DMS79 treated with DMSO at 0.1 percent for 48 hours (cell line): ENCODE measurements at places on chromosomes 4 and X.

DNA sequence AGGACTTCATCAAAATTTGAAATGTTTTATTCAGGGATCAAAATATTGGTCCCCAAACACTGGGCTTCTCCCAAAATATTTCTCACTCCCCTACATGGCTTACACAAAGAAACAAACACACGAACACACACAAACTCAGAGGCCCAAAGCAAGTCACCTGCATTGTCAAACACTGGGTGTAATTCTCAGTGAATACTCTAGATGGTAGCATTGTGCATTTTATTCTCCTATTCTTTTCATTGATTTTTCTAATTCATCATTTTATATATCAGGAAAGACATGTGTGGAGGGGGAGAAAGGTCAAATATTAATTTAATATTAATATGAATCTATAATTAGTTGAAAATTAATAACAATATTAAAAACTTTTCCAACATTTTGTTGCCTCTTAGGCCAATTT is 72.3 kb upstream of the TNMD start:
- DNase-seq = no peak

DNA sequence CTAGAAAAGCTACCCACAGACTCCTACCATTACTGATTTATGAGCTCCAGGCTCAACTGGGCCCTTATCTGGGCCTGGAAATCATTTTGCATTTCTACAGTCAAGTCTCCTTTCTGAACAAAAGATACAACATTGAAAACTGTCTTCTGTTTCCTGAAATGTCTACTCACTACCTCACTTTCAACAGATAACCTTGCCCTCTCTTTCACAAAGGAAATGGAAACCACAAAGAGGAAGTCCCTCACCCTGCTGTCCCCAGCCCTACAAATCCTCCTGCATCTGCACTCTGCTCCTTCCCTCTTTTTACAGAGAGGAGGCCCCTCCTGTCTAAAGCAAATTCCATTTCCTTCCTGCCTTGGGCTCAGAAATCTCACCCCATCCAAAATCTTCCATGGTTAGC is 24.8 kb upstream of the CYBB start:
- no peak for DNase-seq

- no peak for DNase-seq
These were observed 79.3 kb upstream of the C4orf50 start for GRCh38 chr4:6097581-6097980.

DNA sequence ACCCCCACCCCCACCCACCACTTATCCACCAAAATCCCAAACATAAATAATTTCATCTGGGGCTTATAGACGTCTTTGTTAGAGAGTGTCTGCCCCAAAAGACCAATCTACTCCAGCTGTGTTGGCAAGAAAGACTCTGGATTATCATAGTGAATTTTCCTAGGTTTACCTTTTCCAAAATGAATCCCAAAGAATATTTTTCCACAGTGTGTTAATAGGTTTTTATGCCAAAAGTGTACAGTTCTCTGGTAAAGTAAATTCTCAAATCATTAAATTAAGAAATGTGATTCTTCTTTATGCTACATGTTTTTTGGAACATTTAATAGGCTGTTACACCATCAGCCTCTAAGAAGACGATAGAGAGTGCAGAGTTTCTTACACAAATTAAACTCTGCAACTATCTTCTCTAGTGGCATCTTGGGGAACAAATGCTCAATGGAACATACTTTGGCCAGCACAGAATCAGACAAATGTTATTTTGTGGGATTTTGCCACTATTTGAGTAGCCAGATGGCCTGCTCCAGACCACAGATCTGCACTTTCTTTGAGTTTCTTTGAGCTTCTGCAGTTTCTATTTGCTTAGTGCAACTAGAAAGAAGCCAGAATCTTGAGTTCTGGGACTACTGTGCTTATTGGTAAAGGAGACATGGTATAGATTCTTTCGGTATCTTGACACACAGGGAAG is 206.0 kb downstream of the KIT start:
- DNase-seq = no peak

DNA sequence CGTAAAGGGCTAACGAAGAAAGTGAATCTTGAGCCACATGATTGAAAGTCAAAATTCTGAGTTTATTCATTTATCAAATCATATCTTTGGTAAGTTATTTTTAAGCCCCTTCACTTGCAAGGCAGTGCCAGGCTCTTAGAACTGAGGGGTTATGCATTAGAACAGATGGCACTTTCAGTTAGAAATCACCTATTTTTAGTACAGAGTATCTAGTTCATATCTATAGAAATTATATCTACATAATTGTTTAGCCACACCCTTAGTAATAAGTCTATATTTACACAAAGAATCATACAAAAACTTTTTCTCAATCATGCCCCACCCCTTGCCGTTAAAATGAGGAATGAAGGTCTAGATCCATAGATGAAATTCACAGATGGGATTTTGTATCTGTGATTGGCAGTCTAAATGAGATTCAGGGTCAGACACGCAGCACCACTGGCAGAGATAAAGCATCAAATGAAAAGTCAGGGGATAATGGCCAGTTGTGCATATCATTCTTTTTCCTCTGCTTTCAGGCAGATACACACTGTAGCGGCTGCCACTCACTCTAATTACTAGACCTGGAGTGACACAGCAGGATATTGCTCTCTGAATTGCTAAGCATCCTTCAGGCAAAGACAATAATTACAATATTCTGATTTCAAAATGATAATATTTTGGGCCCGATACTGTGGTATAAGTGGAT is 440.5 kb downstream of the MAPK10 start:
- DNase-seq = no peak

DNA sequence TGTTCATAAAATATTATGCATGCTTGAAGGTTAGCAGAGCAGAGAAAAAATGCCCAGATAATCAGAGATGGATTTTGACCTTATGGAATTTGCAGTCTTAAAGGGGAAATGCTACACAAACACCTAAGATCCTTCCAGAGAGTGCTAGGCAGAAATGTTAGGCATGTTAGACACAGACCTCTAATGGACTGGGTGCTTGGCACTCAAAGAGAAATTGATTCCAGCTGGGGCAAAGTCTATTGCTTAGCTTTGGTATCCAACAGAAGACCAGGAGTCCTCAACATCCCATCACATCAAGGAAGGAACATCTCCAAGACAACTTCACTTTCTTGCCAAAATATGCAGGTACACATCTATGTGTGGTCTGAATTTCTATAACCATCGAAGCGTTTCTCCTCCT is 32.2 kb upstream of the PPARGC1A start:
- no peak for DNase-seq

- DNase-seq = no peak
These were observed 204.8 kb downstream of the FAT4 start for GRCh38 chr4:125519371-125520146.

- no peak for DNase-seq
These were observed 154.6 kb downstream of the FMR1NB start for GRCh38 chrX:148135738-148136137.

DNA sequence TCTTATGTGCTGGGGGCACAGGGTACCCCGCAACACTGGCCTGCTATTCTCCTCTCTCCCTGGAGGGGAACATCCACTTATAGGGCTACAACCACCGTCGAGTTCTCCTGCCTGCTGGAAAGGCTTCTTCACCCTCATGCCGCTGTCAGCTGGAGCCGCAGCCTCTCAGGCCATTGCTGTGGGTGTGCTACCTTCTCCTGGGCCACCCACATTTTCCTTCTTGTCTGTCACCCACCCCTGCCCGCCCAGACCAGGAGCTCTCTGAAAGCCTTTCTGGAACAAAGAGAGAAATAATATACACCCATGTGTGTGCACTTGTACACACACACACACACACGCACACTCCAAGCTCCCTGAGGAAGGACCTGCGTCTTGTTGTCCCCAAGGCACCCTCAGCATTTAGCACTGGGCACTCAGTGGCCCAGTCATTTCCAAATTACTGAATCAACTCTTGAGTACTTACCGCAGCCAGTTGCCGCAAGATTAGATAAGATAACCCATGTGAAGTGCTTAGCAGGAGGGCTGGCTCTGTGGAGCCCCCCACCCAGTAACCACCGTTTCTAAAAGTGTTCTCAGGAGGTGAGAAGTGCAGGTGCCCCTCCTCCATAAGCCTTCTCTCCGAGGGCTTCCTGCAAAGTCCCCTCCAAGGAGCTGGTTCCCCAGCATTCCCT is 50.2 kb downstream of the CPZ start:
- DNase-seq = peak; percentile 22

- no peak for DNase-seq
These were observed 17.1 kb downstream of the RNF4 start for GRCh38 chr4:2485956-2486355.

DNA sequence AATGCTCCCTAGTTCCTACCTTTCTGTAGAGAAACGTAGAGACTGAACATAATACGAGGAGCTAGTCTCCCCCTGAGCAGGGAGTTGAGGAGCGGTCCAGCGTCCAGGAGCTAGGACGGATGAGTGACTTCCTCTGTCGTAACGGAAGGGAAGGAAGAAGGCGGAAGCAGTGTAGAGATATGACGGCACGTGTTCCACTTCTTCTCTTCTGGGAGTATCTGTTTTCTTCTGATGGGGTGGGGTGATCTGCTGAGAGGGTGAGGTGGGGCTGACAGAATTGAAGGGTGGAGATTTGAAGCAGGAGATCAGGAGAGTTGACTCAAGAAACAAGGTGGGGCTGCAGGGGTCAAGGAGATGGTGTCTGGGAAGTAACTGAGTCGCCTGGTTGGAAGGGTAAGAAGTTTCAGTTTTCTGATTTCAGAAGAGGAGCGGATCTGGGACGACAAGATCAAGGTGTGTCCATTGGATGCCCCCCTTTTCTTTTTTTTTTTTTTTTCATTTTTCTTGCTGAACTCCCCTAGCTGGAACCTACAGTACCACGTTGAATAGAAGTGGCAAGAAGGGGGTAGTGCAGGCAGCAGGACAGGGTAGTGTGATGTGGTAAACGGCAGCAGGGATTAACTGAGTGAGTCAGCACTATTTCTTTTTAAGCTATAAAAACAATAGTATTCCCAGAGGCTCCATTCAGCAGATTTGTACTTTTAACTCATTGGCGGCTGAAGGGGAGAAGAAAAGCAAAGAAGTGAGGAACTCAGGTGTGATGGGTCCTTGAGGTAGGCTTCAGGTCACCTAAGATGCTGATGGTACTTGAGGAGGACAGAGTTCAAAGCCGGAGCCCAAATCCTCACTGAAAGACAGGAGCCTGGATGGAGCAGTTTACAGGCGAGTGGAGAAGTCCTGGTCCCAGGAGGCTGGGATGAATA is 50.8 kb upstream of the SETD7 start:
- DNase-seq = no peak

- no peak for DNase-seq
These were observed 80.5 kb downstream of the HNRNPD start for GRCh38 chr4:82293304-82293703.

DNA sequence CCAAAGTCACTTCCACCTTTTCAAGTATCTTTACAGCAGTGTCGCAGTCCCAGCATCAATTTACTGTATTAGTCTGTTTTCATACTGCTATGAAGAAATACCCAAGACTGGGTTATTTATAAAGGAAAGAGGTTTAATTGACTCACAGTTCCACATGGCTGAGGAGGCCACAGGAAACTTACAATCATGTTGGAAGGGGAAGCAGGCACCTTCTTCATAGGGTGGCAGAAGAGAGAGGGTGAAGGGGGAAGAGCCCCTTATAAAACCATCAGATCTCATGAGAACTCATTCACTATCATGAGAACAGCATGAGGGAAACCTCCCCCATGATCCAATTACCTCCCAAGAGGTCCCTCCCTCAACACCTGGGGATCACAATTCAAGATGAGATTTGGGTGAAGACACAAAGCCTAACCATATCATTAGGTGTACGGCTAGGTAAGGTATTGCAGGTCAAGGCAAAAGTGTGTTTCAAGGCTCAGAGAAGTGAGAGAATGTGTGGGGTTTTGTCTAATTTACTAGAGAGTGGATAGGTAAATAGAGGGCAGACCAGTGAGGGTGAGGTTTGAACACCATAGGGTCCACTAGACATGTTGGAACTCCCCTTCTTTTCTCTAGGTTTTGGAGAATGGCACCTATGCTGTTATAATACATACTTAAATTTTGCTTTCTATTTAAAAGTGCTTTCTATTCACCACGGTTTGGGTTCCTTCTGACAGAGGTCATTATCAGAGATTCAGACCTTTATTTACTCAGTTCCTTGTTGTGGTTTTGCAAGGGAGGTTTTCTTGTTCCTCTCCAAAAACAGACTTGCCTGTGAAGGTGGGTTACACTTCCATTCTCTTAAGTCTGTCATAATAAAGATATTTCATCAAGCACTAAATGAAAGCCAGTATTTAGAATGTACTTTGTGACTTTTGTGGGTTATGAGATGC is 186.6 kb downstream of the CPEB2 start:
- DNase-seq = no peak

- DNase-seq = no peak
These were observed 74.5 kb downstream of the UCHL1 start for GRCh38 chr4:41331224-41331623.

DNA sequence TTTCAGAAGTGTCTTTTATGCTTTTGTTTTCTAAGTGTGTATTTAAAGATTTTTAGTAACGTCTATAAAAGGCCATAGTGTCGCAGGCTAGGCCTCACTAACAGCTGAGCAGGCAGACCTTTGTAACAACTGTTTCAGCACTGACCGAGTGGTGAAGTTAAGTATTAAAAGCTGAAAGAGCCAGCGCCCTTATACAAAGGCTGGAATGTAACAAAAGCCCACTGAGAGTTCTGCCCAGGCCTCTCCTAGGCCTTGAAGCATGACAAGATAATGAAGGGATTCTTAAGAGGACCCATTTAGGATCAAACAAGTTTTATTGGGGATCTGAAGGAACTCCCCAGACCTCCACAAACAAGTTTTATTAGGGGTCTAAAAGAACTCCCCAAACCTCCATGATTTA is 722.5 kb upstream of the PRKX start:
- DNase-seq = no peak

DNA sequence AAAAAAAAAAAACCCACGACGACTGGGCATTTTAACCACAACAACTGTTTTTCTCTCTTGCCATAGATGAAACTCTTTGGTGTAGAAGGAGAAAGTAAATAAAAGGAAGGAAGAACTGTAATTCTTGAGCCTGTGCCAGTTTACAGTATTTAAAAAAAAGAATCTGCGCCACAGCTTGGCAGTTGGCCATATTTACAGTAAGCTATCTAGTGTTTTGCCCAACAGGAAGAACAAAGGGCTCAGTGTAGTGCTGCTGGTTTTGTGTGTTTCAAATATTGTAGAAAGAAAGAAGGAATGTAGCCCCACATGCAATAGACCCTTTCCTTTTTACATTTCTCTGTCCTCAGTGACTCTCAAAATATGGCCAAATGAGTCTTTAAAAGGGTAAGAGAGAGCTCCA is 66.1 kb downstream of the NR3C2 start:
- no peak for DNase-seq

GRCh38 chr4:78566834-78567499 is 15.4 kb downstream of the ANXA3 start:
- DNase-seq = no peak
